ENCODE measurements at places on chromosomes 7 and 10. TPM values are rescaled to one million over a fixed set of nuclear protein-coding genes. Genes with fewer than 3 reads are reported as not detected.

The ACTL6B gene
- not detected for total RNA-seq

The PIP gene
- total RNA-seq, result not detected

The FAM204A gene
- total RNA-seq, result 122 TPM

The ASAH2B gene
- total RNA-seq, result 5.7 TPM

The FKBP14 gene
- total RNA-seq, result 35.1 TPM

Measured in SJSA1 (cell line).